OCI-M1 (cell line): ENCODE measurements at places on chromosomes 1 and 21.

GRCh38 chr1:4045397-4046010 is 145.4 kb upstream of the C1orf174 start:
- DNase-seq, result no peak

DNA sequence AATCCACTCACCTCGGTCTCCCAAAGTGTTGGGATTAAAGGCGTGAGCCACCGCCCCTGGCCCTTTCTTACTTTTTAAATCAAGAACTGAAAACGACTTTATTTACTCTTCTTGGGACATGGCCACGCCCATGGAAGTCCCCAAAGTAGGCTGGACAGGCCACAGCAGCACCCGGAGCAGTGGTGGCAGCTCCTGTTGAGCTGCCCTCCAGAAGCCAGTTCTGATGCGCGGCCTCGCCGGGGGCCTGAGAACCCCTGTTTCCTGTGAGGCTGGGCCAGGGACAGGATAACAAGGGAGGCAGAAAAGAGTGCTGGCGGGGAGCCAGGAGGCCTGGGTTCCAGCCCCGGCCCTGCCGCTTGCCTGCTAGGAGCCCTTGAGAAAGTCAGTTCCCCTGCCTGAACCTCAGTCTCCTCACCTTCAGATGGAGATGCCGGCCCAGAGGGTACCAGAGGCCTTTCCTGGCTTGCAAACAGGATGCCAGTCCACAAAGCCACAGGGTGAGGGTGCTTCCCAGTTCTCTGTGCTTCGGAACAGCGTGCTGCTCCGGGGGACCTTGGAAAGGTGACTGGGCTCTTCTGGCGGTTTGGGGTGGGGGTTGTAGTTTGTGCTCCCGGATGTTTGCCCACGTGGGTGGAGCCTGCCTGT is 59.4 kb downstream of the RUNX3 start:
- no peak for DNase-seq

- no peak for DNase-seq
Measured at GRCh38 chr1:82799261-82799660, 998.5 kb downstream of the ADGRL2 start.

DNA sequence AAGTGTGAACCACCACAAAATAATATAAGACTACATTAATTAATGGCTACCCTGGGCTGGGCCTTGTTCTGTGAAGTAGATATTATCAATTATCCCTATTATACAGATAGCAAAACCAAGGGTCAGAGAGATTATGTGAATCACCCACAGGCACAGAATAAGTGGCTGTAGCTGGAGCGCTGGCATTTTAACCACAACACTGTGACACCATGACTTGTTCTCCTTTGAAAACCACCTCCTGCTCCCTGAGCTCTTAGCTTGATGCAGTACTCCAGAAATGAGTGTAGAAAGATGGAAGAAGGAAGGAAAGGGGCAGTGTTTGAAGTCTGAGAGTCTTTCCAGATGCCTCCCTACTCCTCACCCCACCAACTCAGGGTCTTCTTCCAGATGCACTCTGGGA is 29.5 kb upstream of the JUN start:
- DNase-seq, result no peak

DNA sequence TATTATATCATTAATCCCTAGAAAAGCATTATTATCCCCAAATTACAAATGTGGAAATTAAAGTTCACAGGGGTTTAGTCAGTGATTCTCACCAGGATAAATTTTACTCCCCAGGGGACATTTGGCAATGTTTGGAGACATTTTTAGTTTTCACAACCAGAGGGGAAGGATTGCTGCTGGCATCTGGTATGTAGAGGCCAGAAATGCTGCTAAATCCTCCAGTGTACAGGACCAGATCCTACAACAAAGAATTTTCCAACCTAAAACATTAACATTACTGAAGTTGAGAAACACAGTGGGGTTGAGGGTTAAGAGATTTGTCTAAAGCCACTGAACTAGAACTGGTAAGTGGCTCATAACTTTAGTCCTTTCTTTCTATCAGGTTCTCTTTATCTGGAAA is 162.0 kb upstream of the SYT6 start:
- no peak for DNase-seq

GRCh38 chr1:22207511-22208267 is 64.8 kb upstream of the WNT4 start:
- no peak for DNase-seq

GRCh38 chr21:40143822-40144525 is 276.7 kb downstream of the PCP4 start:
- DNase-seq, result peak; percentile 84

DNA sequence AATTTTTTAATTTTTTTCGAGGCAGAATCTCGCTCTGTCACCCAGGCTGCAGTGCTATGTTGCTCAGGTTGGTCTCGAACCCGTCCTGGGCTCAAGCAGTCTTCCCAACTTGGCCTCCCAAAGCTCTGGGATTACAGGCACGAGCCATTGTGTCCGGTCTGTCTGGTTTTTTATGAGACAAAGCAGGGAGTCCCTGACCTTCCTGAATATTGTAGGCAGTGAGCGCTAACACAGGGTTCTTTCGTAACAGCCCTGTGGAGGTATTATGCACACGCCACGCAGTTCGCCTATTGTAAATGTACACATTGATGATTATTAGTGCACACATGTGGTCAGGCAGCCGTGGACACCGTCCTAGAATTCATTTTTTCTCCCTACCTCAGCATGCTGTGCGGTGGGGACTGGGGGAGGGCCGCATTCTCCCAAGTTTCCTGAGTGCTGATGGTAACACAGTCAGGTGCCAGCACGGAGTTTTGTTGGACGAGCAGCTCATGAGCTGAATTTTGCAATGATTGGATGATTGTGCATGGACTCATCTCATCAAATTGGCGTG is 19.6 kb downstream of the SPSB1 start:
- no peak for DNase-seq

DNA sequence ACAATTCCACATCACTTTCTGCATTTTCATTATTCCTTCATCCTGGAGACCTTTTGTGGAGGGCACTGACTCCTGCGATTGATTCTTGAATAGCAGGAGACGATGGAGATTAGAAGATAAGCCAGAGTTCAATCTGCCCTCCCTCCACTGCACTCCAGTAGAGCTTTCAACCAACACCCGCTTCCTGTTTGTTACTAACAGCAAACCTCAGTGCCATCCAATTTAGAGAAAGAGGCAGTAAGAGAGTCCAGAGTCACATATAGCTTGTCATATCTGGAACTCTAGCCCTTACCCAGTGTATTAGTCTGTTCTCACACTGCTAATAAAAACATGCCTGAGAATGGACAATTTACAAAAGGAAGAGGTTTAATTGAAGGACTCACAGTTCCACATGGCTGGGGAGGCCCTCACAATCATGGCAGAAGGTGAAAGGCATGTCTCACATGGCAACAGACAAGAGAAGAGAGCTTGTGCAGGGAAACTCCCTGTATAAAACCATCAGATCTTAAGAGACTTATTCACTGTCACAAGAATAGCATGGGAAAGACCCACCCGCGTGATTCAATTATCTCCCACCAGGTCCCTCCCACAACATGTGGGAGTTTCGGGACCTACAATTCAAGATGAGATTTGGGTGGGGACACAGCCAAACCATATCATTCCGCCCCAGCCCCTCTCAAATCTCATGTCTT is 55.9 kb downstream of the PCBP3 start:
- no peak for DNase-seq

- peak; percentile 75 for DNase-seq
Measured at GRCh38 chr1:62144238-62144831, 50.3 kb upstream of the L1TD1 start.

DNA sequence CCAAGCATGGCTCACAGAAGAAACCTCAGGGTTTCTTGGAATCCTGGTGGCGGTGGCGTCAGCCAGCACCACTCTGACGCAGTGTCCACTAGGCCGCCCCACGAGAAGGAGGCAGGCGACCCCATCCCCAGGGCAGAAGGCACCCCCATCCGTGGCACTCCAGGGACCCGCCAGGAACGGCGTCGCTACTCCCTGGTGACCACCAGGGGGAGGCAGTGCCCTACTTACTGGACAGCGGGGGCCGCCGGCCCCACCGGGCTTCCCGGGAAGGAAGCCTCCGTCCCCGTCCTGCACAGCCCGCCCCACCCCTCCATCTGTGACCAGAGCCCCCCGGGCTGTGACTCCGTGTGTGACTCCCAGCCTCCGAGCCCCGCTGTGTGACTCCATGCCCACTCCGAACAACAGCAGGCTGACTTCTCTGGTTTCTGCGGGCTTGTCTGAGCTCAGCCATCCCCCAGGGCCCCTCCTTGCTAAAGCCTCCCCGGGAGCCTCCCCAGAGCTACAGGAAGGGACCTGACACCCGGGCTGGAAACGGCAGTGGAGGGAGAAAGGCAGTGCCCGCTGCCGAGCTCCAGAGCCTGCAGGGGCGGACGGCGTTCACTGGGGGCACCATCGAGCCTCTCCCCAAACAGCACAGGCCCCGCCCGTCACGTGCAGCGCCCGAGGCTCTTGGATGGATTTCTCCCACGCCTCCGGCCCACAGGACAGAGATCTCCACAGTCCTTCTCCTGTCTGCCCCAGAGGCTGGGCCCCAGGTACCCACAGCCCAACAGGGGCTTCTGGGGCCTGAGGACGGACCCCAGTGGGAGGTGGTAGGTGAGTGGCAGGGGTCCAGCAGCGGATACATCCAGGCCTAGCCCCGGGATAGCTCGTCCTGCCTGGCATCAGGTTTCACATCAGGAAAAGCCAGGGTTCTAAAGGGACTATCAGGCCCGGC is 21.1 kb downstream of the KIF17 start:
- peak; percentile 91 for DNase-seq

DNA sequence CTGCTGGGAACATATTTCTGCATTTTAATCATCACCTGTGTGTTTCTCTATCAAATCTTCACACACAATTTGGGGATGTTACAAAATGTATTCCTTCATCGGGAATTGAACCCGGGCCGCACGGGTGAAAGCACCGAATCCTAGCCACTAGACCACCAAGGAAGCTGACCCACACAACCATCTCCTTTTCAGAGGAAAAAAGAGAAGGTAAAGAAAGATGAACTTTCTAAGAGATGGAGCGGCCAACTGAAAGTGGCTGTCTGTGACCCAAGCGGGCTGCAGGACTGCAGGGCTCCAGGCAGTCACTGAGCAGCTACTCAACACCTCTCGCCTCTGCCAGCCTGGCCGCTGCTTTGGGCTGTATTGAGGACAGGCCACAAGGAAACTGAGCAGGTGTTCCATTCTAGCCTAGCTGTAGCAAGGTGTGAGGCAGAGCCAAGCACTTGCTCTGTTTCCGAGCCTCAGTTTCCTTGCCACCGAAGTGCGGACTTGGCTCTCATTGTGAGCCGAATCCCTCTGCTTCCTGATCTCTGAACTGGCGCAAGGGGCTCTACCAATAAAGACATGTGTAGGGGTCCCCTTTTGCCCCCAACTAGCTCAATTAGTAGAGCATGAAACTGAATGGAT is 156.9 kb upstream of the NBPF11 start:
- peak; percentile 35 for DNase-seq

DNA sequence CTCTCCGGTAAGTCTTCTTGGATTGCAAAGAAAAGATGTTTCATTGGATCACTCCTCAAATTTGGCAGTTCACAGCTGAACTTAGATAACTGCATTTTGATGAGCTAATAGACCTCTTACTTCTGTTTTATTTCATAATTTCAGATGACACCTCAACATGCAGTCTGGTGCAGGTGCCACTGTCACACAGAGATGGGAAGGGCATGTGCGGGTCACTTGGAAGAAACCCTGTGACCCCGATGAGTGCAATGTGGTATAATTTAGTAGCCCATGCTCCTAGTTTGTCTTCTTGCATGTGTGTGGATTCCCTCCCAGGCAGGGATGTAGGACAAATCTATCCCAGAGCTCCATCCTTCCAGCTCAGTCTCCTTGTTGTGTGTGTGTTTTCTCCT is 481 bp upstream of the SLAMF1 start:
- no peak for DNase-seq

DNA sequence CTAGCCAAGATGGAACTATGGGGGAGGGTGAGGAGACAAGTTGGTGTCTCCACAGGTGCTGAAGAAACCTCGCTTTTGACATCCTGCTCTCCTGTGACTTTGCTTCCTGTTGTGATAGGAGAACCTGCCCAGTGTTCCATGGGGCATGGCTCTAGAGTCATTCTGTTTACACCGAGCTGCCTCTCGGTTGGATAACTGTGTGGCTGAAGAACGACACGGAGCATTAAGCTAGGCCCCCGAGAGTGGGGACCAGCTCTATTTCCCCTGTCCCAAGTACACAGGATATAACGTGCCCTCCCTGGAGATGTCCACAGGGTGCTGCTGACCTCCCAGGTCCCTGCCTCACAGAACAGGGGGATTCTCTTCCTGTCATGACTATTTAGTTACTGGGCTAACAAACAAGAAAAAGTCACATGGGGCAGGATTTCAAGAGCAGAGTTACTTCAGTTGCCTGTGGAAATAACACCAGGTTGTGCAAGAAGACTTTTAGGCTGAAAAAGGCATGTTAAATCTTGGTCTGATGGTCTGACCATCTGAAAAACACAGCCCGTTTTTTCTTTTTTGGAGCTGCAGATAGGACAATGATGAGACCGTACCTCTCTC is 29.4 kb upstream of the PPP2R5A start:
- DNase-seq, result no peak

DNA sequence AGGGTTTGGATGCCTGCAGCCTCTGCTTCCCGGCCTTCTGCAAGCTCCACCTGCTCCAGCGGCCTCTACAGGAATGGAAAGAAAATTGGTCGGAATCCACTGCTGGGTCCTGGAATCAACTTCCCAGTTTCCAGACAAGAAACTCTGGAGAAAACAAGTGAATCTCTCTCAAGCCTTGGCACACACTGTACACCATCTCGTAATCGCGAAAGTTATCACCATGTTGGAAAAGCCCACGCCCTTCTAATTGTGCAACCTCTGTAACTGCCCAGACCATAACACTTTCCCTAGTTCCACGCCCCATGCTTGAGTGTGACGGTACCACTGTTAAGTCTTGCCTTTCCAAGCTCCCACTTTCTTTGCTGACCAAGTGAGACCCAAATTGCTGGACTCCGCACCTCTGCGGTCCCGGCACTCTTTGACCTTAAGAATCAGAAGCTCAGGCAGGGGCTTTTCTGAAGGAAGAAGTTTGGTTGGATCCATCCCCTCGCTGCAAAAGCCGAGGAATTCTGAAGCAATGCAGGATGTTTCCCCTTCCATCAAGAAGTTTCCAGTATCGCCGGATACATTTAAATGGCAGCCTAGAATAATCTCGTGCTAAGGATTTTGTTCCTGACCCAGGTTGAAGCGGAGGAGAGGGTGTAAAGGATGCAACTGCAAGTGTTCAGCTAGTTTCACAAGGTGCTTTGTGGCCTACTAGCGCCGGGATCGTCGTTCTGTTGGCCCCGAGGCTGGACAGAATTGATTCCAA is 6.2 kb downstream of the NR5A2 start:
- no peak for DNase-seq

DNA sequence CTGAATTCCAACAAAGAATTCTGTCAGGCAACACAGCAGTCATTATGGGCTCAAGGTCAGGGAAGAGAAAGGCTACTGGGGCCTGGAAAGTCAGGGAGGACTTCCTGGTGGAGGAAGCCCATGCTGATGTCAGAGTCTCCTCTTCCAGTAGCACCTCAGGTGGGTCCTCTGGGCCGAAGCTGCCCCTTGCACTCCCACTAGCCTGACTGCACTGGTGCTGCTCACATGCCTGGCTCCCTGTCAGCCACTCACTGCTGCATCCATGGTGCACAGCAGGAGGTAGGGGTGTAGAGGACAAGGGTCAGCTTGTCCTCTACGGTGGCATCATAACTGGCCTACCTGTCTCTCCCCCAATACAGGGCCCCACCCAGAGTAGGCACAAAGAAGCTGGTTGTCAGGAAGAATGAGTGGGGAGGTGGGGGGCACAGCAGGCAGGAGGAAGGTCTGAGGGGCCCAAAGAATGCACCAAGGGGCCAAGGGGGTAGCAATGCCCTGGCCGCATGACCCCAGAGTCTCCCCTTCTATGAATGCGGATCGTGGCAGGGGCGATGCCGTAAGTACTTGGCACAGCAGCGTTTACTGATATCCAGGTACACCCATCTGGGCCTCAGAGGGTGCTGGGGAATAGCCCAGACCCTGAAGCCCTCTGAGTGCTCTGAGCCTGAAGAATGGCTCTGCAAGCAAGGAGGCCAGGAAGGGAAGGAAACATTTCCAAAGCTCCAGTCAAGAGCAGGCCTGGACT is 80.3 kb downstream of the GLIS1 start:
- DNase-seq, result no peak
